Activated CD4-positive, alpha-beta T cell treated with anti-CD3 and anti-CD28 coated beads, Interleukin-10, Interleukin-2, amounts not matched to agents 100 ng/mL and 50 ng/mL, durations not matched to agents 16 hours and 8 hours (primary cell): ENCODE measurements at places on chromosomes 6 and 20.

GRCh38 chr6:13346245-13346644 lies 17.9 kb upstream of the TBC1D7 start:
- DNase-seq: no peak

DNA sequence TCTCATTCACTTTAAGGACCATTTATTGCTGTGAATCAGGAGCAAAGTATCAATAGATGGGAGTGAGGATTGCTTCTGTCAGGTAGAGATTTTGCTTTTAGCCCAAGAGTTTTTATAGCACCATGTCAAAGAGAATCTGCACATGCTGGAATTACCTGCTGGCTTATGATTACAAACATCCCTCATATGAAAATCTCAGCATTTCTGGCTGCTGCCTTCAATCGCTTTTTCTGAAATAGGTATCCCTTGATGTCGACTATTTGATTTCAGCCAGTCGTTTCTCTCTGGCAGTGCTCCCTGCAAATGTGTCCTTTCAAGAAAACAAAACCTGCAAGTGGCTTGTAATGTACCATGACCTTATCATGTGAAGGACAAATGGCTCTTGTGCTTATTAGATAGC lies 34.5 kb upstream of the NEDD9 start:
- no peak for DNase-seq

DNA sequence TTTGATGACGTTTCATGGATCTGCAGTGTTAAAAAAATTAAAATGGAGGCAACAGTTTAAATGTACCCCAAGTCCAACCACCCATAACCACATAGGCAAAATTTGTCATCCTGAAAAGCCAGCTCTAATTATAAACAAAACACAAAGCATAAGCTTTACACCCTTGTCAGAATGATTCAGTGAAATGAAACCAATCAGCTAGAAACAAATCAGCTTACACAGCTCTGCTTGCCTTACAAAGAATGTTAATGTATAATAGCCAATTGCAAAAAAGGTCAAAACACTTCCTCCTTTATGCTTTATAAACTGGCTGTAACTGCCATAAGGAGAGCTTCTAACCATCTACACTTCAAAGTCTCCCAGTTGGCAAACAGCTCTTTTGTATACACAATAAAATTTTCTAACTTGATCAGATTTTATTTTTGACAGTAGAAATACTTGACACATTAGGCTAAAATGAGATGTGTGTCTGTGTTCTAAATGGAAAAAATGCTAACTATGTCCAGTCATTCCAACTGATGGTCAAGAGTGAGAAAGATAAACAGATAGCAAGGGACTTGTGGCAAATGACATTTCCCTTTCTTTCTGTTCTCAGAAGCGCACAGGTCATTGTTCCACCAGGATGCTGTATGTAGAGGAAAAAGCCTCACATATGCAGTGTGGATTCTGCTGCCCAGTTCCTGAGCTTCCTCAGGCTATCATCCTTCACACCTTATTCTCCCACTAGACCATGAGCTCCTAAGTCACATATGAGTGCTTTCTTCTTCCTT lies 344.3 kb upstream of the ID4 start:
- DNase-seq: no peak

DNA sequence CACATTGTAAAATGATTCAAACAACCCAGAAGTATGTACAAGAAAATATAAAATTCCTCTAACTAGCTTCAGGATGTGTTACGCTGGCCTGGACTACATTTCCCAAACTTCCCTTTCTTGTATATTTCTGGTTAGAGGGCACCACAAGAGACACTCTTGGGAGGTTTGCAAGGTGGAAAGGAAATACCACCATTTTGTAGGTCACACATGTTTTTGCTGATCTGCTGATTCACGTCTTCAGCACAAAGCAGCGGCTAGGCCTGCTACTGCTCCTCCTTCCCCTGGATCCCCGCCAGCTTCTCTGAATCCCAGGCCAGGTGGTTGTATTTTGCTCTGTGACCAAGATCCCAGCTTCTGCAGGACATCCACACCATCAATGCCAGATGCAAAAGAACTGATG lies 104.2 kb downstream of the AGPAT4 start:
- DNase-seq: no peak

- DNase-seq: no peak
Measured at GRCh38 chr6:107770541-107770940, 53.6 kb downstream of the SCML4 start.

DNA sequence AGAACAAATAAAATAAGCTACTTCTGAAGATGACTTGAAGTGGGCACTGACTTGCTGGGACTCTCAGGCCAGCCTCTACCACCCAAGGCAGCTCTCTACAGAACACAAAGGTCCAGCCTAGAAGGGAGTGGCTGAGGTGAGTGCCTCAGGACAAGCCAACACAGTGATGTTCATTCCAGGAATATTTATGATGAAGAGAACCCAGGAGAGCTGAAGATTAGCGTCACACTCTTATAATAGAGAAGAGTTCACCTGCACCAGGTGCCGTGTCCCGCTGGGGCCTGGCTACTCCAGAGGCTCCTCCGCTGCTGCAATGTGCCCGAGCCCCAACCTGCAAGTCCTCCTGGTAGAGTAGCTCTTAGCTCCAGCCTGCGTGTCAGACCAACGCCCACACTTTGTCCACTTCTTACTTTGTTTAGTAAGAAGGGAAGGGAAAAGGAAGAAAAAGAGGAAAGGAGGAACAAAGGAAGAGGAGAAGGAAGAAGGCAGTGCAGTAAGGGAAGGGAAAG lies 182.4 kb upstream of the QKI start:
- DNase-seq: no peak

DNA sequence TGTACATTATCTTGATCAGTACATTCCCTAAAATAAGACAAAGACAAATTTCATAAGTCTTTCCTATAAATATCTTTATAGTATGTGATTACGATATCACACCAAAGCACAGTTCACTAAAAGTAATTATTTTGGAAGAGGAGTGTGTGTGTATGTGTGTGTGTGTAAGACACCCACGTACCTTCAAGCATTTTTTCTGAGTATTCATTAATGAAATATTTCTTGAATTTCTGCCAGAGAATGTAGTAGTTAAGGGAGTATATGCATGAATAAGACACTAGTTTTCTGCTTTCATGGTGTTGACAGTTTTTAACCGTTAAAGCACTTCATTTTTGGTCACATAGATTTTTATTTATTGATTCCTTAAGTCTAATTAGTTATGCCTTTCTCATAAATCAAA lies 36.8 kb downstream of the MANEA start:
- no peak for DNase-seq

DNA sequence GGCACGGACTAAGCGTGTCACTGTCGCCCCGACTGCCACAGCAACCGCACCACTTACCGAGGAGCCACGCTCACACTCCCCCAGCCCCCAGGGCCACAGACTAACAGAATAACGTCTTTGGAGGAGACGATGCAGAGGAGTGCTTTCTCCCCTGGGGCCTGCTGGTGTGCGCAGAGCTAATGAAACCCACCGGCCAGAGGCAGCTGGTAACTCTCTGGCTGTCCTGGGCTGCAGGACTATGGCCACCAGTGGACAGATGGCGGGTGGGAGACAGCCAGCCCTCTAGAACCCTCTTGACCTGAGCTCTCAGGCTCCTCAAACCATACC lies 228.0 kb downstream of the DLL1 start:
- no peak for DNase-seq

DNA sequence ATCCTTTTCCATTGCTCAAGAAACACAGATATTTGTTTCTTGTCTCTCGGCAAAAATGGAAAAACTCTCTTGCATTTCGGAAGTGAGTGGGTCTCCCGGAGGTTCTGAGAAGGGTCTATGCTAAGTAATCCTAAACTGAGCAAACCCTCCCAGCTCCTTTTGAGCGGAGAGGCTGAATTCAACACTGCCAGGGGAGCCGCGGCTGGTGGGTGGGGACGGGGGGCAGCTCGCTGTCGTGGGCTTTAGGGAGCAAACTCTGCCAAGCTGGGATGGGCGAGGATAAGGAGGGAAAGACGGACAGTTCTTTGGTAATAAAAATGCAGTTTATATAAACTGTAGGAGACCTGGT lies 211.4 kb downstream of the FOXC1 start:
- DNase-seq: no peak

- no peak for DNase-seq
Measured at GRCh38 chr6:145784683-145785082, 29.9 kb downstream of the FBXO30 start.

GRCh38 chr20:237489-237888 lies 10.4 kb downstream of the DEFB129 start:
- peak; percentile 42 for DNase-seq

GRCh38 chr6:27474172-27474465 lies 1.2 kb upstream of the ZNF184 start:
- DNase-seq: no peak
